Fibroblast of skin of back (primary cell): ENCODE measurements at places on chromosomes 6 and 20.

- DNase-seq: no peak
These were observed 356.6 kb upstream of the RSPO3 start for GRCh38 chr6:126761854-126762253.

DNA sequence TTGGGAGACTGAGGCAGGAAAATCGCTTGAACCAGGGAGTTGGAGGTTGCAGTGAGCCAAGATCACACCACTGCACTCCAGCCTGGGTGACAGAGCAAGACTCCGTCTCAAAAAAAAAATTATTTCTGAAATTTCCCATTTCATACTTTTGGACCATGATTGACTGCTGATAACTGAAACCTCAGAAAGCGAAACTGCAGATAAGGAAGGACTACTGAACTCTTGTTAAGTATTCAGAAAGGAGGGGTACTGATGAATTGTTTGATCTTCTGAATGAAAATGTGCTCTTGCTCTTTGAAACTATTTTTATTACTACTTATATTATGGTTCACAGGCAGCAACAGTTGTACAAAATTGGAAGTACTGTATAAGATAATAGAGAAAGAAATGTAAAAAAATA is 69.0 kb downstream of the HDGFL1 start:
- DNase-seq: no peak

GRCh38 chr6:43246301-43247113 is 3.2 kb downstream of the TTBK1 start:
- no peak for DNase-seq

- peak; percentile 96 for DNase-seq
These were observed 1197.7 kb upstream of the CITED2 start for GRCh38 chr6:140572129-140572528.

GRCh38 chr20:62511300-62511914 is 35.6 kb upstream of the GATA5 start:
- no peak for DNase-seq

DNA sequence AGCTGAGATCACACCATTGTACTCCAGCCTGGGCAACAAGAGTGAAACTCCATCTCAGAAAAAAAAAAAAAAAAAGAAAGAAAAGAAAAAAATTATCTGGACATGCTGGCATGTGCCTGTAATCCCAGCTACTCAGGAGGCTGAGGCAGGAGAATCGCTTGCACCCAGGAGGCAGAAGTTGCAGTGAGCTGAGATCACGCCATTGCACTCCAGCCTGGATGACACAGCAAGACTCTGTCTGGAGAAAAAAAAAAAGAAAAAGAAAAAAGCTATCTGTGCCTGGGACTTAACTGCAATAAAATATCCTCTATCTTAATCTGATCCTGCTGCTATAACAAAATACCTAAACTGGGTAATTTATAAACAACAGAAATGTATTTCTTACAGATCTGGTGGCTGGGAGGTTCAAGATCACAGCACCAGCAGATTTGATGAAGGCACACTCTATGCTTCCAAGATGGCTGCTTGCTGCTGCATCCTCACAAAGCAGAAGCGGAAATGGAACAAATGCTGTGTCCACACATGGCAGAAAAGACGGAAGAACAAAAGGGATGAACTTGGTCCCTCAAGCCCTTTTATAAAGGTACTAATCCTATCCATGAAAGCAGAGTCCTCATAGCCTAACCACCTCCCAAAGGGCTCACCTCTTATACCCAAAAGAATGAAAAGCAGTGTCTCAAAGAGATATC is 273.3 kb upstream of the JARID2 start:
- DNase-seq: no peak

GRCh38 chr6:139475241-139475640 is 100.8 kb upstream of the CITED2 start:
- no peak for DNase-seq

DNA sequence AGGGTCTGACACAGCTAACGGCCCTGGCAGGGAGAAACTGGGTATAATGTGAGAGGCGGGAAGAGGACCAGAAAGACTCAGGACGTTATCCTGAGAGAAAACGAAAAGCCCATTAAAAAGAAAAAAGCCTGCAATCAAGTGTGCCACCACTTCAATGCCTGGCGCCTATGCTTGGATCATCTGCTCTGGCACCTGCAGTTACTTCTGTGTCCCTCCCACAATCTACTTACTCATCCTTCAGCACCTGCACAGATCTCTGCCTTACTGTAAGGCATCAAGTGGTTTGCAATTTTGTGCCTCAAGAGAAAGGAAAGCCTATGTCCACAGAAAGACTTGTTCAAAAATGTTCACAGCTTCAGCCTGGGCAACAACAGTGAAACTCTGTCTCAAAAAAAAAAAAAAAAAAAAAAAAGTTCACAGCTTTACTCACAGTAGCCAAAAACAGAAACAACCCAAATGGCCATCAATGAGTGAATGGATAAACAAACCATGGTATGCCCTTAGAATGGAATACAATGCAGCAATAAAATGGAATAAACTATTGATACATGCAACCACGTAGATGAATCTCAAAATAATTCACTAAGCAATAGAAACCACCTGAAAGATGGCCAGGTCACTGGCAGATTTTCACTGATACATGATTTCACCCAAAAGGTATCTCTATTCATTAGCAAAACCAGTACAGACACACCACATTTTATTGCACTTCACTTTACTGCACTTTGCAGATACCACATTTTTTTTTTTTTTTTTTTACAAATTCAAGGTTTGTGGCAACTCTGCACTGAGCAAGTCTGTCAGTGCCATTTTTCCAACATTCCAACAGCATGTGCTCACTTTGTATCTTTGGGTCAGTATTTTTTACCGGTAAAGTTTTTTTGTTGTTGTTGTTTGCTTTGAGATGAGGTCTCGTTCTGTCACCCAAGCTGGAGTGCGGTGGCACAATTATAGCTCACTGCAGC is 48.6 kb downstream of the ABHD12 start:
- peak; percentile 22 for DNase-seq

DNA sequence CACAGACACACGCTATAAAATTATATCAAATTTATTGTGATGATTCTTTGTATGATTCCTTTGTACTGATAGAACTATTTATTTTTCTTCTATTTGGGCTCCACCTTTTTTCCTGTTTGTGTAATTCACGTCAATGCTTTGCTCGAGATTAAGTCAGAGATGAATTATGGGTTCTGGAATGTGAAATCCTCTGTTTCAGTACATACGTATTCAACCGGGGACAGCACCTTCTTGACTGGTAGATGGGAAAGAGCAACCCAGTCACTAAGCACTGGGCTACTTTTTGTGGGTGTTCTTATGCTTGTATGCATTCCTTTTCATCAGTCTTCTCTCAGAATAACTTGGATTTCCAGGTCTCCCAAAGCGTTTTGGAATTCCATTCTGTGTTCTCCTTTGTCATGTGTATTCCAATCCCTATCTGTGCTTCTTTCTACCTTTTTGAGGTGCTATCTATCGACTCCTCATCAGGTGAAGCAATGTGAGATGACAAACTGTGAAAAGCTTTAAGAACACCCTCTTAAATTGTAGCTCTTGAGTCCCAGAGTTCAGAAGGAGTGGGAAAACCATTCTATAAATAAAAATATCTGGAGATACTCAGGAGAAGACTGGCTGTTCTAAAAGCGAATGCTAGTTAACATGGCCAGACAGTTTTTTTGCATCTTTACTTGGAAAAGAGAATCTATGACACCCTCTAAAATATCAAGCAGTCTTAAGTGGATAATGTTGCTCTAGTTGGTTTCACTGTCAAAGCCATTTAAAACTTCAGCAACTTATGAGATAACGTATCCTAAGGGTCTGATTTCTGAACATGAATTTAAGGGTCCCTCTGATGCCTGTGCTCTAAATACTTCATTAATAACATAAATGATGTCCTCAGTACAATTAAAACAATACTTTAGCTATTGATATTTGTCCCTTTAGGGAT is 197.7 kb upstream of the PREP start:
- DNase-seq: peak; percentile 68

- no peak for DNase-seq
These were observed 7.2 kb downstream of the TFAP2A start for GRCh38 chr6:10407674-10408054.

- DNase-seq: peak; percentile 94
These were observed 343.0 kb downstream of the CDKAL1 start for GRCh38 chr6:20877008-20877937.

GRCh38 chr20:62104791-62105345 is 17.4 kb upstream of the LSM14B start:
- DNase-seq: no peak

DNA sequence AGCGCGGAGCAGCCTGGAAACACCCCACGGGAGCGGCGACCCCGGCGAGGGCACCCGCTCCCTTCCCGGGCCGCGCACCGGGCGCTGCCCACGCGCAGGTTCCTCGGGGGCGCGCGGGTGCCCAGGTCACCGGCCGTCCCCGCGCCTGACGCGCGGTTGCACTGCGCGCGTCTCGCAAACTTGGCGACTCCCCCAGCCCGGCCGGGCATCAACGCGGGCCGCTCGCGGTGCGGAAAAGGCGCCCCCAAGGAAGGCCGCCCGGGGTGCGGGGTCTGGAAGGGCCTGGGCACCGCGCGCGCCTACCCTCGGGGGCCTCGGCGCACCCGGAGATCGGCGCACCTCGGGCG is 555 bp upstream of the ZBTB46 start:
- no peak for DNase-seq

DNA sequence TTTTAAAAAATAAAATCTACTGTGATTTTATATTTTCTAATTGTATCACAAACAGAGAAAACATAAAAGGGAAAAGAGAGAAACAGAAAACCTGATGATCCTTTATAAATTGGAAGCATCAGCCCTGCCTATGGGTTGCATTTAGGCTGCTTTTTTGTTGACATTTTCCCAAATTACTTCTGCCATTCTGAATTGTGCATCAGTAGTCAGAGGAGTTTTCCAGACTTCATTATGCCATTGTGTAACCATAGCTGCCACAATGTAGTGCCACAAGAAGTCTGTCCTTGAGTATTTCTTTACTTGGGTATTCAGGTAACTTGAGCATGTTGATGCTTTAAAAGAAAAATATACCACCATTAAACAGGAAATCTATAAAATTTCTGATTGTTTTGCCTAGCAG is 130.3 kb downstream of the HACE1 start:
- no peak for DNase-seq

DNA sequence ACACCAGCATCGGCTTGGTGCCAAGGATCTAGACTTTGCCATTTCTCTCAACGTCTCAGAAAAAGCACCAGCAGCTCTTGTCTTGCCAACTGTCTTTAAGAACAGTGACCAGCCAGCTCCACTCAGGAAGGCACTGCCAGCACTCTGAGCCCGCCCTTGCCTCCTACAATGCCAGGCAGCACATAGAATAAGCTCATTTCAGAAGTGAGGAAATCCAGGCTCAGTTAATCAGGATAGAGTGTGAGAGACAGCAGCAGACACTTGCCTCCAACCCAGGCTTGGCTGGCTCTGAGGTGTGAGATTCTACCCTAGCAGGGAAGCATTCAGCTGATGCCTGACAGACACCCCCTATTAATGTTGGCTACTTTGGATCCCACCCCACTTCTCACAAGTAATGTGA is 4.3 kb upstream of the SYNDIG1 start:
- DNase-seq: no peak

DNA sequence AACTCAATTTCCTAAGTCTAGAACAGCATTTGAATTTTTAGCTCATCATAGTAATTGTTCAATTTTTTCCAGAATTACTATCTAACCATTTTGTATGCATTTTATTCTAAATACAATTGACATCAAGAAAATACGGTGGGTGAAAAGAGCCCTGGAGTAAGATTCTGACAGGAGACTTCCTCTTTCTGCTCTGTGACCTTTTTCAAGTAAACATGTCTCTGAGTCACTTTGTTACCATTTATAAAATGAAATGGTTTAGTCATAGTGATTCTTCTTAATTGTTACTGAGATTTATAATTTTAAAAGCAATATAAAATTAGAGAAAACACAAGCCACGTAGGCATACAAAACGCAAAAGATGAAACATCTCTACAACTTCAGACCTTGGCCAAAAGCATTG is 80.2 kb downstream of the PLCB1 start:
- DNase-seq: peak; percentile 19

GRCh38 chr6:112690497-112691202 is 343.5 kb downstream of the RFPL4B start:
- DNase-seq: peak; percentile 12

GRCh38 chr20:15627501-15627903 is 945.7 kb downstream of the KIF16B start:
- no peak for DNase-seq

DNA sequence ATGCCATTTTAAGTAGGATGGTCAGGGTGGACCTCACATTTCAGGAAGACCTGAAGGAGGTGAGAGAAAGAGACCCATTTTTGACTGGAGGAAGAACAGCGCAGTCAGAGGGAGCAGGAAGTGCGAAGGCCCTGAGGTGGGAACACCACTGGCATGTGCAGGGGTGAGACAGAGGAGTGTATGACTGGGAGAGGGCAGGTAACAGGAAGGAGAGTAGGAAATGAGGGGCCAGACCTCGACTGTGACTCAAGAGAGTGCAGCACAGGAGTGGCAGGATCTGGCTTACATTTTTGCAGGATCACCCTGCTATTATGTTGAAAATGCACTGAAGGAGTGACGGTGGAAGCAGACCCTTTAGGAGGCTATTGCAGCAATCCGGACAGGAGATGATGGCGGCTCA is 117.7 kb upstream of the CDYL start:
- DNase-seq: no peak
